Stimulated activated CD8-positive, alpha-beta memory T cell treated with anti-CD3 and anti-CD28 coated beads, Interleukin-4, amount 100 ng/mL, for 4 hours (primary cell): ENCODE measurements at places on chromosomes 6 and 20.

GRCh38 chr6:35831257-35832007 lies 26.3 kb downstream of the LHFPL5 start:
- DNase-seq, result no peak

DNA sequence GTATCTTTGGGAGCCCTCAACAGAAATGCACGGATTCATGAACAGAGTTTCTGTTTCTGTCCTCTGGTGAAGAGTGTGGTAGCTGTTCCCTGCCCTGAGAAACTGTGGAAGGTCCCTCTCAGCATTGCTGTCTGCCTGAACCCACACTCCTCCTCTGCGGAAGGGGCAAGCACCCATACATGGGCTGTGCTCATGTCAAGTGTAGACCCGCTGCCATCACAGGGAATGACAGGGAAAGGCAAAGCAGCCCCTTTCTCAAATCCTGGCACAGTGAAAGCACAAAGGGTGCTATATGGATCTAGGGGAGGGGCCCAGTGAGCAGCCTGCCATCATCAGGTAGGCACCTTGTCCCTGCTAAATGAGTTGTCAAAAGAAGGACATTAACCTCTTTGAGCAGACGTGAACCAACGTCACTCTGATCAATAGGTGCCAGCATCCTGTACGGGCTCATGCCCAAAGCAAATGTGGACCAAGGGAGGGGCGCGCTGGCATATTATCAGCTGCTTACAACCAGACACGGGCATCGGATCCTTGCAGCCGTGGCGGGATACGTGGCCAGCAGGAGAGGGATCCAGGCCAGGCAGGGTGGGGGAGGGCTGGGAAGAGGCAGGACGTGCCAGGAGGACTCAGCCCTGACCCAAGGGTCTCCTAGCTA lies 231.2 kb upstream of the PMEPA1 start:
- DNase-seq, result no peak

GRCh38 chr6:24026050-24026449 lies 100.0 kb upstream of the NRSN1 start:
- no peak for DNase-seq

DNA sequence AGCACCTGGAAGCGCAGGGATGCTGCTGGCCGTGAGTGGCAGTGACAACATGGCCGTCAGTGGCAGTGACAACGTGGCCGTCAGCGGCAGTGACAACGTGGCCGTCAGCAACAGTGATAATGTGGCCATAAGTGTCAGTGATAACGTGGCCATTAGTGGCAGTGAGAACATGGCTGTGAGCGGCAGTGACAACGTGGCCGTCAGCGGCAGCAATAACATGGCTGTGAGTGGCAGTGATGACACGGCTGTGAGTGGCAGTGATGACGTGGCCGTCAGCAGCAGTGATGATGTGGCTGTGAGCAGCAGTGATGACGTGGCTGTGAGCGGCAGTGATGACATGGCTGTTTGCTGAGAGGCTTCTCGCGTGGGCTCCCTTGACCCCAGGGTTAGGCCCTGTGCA lies 169.8 kb downstream of the ERMARD start:
- no peak for DNase-seq

DNA sequence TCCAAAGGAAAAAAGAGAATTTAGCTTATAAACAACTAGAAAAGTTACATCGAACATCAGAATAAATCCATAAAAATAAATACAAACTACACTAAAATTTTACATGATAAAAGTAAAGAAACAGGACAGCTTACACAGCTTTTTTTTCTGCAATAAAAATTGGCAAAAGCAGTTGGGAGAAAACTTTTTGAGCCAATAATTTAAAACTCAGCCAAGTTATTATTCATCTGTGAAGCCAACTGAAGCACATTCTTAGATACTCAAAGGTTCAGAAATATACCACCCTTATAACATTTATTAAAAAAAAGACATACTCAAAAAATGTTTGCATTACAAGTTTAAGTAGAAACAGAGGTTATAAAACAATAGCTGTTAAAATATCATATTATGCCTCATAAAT lies 23.7 kb upstream of the RSPO3 start:
- DNase-seq, result no peak

DNA sequence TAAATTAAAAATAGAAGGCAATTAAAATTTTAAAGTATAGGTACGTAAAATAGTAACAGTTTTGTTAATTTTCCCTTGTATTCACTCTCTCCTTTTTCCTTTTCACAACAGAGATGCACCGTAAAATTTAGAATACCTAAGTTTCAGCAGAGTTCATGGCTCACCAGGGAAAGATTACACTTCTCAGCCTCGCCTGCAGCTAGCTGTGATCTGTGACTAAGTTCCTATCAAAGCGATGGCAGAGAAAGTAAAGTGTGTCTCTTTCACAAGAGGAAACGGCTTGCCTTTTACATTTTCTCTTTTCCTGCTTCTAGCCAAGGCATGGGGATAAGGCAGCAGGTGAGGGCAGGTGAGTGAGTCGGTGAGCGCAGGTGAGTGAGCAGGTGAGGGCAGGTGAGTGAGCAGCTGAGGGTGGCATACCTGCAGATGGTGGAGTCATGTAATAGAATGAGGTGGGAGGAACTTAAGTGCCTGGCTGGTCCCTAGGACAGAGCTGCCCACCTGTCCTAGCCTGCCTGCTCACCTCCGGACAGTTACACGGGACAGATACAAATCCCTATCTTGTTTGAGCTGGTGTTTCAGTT lies 30.9 kb downstream of the ZFP64 start:
- no peak for DNase-seq
